ENCODE measurements at places on chromosomes 13 and 19.

DNA sequence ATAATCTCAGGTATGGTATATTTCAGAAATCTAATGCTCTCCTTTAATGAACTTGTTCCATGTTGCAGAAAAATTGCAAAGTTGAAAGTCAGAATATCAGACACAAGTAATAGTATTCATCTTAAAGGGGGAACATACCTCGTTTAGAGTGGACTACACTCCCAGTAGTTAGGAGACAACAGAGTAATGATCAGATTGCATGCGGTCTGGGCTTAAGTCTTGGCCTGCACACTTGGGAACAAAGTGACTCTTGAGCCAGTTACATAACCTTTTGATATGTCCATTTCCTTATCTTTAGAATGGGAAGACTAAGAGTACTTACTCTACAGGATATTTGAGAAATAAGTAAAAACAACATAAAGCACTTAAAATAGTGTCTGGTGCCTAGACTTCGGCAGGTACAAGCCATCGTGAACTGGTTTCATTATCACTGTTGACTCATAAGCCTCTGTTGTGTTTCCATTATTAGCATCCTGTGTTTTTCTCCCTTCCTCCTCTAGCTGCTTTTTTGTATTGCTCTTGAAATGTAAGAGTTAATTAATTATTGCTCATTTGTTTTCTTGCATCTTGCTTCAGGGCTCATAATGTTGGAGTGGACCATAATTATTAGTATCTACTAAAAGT is 53.0 kb downstream of the DPY19L3 start:
- no peak for DNase-seq

- DNase-seq, result no peak
These were observed 15.6 kb downstream of the EPS8L1 start for GRCh38 chr19:55091126-55091910.

GRCh38 chr19:29660835-29661234 is 4.4 kb upstream of the PLEKHF1 start:
- DNase-seq, result no peak

- DNase-seq, result no peak
These were observed 12.5 kb downstream of the SAFB start for GRCh38 chr19:5635427-5635826.

DNA sequence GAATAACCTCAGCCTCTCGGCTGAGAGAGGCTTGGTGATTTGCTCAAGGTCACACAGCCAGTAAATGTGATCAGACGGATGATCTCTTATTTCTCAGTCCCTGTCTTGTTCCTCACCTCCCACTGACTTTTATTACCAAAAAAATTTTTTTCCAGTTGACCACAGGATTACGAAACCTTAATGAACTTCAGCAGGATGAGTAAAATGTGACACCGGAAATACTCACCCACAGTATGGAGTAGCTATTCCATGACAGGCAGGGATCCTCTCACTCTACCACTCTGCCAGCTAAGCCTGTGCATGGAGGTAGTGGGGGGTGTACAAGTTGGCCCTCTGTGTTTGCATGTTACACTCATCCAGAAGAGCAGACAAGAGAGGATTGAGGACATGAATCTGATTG is 916.4 kb downstream of the UQCRFS1 start:
- no peak for DNase-seq

Data from myocyte (in vitro differentiated cells).